Stimulated activated CD4-positive, alpha-beta T cell treated with anti-CD3 and anti-CD28 coated beads, Interleukin-2, amount 100 ng/mL, for 48 hours (primary cell): ENCODE measurements at places on chromosomes 2 and 18.
A peak's percentile ranks its signal among the peaks of the same experiment; 100 is the strongest.

DNA sequence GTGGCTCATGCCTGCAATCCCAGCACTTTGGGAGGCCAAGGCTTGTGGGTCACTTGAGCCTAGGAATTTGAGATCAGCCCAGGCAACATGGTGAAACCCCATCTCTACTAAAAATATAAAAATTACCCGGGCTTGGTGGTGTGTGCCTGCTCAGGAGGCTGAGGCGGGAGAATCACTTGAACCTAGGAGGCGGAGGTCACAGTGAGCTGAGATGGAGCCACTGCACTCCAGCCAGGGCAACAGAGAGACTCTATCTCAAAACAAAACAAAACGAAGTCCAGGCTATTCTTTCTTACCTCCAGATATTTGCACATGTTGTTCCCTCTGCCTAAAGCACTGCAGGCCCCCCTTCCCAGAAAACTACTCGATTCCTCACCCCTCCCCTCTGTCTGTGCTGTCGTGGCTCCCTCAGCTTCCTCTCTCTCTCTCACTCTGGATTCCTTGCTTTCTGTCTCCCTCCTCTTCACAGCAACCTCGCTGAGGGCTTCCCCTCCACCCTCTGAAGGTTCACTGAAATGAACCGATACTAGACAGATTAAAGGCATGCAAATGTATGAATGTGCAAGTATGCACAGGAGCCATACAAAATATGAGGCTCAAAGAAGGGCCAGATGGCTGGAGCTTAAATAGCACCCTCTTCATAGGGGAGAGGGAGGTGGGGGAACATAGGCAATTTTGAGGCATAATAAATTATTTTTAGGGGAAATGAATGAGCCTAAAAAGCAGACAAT, 18.5 kb downstream of the TMEM177 start:
- no peak for DNase-seq

GRCh38 chr2:7023542-7023941, 106.3 kb downstream of the RNF144A start:
- DNase-seq, result no peak

- DNase-seq, result no peak
These were observed 311.2 kb upstream of the HDAC4 start for GRCh38 chr2:239711911-239712570.

DNA sequence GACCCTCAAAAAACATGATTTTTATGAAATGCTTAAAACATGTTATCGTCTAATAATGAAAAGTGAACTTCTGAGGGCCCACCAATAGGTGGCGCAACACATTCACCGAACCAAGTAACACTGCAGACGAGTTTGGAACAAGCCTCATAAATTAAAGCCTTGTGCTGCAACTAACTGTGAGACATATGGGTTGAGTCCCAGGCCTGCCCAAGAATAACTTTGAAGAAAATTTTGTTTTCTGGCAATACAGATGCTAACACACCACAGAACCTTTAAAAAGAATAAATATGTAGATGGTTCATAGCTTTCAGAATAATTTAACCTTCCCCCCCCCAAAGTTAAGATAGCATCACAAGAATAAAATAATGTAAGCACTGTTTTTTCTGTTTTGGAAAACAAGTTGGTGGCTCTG, 285.9 kb downstream of the RNF144A start:
- DNase-seq, result peak; percentile 66

DNA sequence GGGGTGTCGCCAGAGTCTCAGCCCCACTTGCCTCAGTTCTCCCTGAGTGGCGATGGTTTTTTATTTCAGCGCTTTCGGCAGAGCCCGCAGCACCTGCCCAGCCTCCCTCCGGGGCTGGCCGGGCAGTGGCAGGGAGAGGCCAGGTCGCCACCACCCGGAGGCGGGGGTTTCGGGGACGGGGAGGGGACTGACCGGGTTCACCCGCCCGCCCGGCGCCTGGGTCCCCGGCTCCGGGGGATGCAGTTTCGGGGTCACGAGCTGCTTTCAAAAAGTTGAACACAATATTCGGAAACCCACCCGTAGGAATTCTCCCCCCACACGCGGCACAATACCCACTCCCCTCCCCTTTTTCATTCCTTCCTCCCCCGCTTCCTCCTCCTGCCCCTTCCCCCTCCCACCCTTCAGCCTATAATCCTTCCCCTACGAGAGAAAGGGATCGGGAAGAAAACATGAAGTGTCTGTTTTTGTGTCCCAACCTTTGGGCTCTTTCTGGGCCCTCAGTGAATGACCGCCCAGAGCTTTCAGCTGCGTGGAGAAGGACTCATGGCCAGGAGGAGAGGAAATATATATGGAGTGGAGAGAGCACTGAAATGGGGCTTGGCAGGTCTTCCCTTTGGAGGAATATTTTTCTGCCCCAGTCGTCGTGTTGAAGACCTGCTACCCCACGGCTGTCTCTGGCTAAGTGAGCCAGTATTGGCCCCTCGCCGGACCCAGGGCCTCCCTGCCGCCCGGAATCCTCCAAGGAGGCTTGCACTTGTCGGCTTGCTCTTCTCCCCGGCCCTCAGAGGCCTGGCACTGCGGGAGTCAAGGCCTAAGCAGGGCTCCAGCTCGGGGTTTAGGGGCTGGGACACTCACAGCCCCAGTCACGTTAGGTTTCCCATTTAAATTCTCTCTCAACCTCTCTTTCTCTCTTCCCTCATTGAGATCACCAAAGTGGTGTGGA, 2.1 kb upstream of the SIX3 start:
- no peak for DNase-seq

DNA sequence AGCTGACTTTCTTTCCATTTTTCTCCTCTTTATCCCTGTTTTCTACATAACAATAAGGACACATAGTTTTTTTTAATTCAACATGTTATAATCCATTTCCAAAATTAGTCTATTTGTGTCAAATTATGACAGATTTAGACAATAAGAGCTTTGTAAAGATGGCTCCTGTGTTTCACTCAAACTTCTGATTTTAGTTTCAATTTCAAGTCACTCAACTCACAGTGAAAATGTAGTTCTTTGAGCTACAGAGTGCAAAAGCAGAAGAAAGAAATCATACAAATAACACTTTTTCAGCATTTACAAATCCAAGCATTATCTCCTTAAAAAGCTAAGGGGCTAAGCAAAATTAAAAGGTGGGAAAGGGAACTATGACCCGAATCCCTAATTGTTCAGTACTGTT, 340.7 kb upstream of the TRIB2 start:
- DNase-seq, result no peak

- DNase-seq, result no peak
These were observed 75.1 kb upstream of the STK39 start for GRCh38 chr2:168322325-168323007.

- DNase-seq, result no peak
These were observed 82.7 kb upstream of the CD302 start for GRCh38 chr2:159880729-159881128.

DNA sequence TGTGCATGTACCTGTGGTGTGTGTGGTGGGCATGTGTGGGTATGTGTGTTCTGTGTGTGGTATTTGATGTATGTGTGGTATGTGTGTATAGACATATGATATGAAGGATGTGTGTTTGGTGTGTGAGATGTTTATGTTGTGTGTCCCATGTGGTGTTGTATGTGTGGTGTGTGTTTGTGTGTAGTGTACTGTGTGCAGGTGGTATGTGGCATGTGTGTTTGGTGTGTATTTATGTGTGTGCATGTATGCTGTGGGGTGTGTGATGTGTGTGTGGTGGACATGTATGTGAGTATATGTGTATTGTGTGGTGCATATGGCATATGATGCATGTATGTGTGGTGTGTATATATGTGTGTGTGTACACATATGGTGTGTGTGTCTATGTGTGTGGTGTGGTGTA, 718.8 kb upstream of the SOX11 start:
- DNase-seq, result no peak

- no peak for DNase-seq
These were observed 770.0 kb upstream of the LINC00305 start for GRCh38 chr18:64918851-64919250.

DNA sequence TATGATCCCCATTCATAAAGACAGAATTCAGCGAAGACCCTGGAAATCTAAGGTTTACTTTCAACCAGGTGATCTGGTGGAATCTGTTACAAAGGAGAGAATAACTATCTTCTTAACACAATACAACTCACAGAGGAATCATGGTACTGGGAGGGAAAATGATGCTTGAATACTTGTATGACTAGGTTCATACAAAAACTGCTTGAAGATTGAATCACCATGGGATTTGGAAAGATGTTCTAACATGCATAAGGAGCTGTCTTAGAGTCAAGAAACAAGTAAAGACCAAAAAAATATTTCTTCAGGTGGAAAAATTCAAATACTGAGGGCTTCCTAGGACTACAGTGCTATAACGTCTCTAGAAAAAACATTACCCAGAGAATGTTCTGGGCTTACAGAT, 32.2 kb downstream of the COL5A2 start:
- DNase-seq, result no peak

DNA sequence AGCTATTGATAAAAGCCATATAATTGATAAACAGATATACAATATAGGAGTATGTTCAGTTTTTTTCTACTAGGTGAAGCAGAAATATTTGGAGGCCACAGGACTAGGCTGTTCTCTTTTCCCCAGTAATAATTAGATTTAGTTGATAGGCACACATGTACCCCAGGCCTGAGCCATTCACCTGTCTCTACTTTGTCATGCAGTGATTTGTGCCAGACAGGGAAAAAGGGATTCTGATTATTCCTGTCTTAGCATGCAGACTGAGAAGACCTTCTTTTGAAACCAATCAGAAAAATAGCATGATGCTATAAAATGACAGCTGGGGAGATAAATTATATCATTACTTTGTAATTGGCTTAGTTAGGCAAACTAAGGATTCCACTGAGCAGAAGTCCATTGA, 94.3 kb downstream of the DOCK10 start:
- DNase-seq, result no peak

DNA sequence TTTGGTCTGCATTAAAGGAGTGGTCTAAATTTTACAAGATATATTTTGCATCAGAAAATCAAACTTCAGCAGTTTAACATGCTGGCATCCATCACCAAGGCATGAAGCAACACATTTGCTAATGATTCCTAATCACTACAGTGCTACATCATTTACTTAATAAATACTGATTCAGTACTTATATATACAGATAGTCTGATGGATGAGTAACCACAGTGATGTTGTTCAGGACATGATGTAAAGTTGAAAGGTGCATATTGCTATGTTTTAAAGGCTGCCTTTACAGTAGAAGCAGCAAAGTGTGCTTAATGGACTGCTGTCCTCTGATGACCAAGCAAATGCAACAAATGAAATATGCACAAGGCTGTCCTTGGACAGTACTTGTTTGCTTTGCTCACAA, 11.1 kb downstream of the SUPT7L start:
- DNase-seq, result no peak

DNA sequence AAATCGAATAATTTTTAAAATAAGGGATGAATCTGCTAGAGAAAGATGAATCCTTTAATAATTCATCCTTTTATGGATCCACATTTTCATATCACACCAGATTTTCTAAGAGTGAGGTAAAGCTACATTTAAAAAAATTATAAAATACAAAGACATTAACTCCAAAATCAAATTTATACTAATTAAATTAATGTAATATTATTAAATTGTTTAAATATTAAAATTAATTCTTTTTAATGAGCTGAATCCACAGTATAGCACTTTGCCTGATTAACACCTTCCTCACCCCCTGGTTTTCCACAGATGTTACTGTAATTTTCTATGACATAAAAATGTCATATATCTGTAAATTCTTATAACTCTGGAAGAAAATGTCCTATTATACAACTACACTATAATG, 26.2 kb downstream of the ZRANB3 start:
- no peak for DNase-seq

GRCh38 chr2:64667535-64667934, 13.8 kb upstream of the SERTAD2 start:
- no peak for DNase-seq

DNA sequence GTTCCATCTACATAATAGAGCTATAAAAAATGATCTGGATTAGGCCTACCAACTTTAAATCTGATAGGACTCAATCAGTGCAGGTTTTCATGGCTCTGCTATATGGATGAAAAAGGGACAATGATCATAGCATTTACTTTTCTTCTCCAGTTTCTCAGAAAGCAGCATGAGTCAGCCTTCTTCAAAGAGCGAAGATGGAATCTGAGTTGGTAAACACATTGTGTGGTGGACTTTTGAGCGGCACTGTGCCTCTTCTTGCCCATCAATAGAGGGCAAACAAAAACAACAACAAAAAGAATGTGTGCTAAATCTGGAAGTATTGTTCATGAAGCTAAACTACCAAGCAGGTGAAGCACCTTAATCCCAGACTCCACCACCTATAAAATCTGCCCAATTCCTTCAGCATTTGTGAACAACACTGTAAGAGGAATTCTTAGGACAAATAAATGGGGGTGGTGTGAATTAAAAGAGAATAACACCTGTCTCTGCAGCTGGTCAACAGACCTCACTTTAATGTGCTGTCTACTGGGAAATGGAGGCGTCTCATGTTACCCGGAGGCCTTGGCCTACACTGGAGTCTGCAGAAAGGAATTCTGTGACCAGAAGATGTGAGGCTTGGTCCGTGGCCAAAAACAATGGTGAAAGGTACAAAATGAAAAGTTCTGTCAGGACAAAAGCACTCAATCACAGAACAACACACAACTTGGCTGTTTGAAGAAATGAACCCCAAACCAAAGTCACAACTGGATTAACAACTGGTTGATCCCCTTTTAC, 609.0 kb downstream of the IRS1 start:
- no peak for DNase-seq

DNA sequence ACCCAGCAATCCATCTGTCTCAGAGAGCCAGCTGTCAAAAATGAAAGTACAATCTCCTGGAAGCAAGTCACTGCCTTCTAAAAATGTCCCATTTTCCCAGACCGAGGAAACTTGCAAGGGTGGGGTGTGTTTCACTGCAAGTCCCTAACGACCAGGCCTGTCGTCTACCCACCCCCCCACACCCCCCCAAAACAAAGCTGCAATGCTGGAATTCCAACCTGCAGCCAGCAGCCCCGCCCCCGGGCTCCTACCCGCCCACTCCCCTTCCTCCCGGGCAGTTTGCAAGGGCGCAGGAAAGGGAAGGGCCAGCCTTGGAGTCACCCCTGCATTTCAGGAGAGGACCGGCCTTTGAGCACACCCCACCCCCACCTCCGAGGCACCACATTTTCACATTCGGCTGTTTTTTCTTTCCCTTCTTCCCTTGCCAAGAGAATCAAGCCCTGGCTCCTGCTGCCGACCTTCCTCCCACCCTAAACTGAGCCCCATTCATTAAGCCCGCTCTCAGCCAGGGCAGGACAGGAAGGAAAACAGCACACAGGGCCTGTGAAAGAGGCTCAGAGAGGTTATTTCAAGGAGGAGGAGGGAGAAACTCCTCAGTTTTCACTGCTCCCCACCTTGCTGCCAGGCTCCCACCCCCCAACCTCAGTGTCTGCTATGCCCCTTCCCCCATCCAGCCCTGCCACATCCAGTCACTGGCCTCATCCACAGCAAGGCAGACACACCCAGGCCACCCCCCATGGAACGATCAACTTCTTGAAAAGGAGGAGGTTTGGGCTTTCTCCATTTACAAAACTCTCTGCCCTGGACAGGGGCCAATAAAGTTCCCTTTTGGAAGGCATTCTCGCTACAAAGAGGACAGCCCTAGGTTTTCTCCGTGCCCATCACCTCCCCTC, 11.3 kb downstream of the SMAD7 start:
- DNase-seq, result no peak
